AG04450 (cell line): ENCODE measurements at places on chromosomes 2 and 18.
A peak's percentile ranks its signal among the peaks of the same experiment; 100 is the strongest.

GRCh38 chr2:79511320-79511951, 1.4 kb upstream of the CTNNA2 start:
- DNase-seq: no peak

DNA sequence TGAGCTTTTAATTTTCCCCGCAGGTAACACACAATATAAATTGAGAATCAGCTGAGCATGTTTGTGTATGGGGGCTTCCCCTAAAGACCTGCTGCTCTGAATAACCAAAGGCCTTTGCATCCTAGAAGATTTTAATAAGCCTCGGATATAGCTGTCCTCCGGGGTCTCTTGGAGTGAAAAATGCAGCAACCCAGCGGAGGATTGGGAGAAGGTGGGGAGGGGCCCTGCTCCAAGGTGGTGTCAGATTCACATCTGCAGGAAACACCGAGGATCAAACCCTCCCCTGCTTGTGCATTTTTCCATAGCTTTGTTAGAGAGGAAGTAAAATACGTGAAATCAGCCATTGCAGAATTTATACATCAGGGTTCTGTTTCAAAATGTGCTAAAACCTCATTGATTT, 63.0 kb upstream of the OTOF start:
- DNase-seq: no peak

GRCh38 chr18:22493940-22494339, 76.2 kb upstream of the CTAGE1 start:
- DNase-seq: no peak

DNA sequence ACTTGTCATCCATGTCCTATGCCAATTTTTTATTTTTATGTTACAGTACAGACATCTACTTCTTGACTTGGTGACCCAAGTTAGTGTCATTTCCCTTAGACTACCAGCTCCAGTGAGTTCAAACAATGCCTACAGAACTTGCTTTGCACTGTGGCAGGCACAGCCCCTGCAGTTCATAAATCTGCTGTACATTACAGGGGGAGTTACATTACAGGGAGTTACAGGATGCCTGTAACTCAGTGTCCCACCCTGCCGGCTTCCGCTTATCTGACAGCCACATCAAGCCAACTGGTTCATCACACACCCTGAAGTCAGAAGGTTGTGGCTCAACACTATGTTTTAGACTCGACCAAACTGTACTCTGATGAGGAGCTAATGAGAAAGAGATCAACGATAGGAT, 7.8 kb upstream of the NPAS2 start:
- no peak for DNase-seq

DNA sequence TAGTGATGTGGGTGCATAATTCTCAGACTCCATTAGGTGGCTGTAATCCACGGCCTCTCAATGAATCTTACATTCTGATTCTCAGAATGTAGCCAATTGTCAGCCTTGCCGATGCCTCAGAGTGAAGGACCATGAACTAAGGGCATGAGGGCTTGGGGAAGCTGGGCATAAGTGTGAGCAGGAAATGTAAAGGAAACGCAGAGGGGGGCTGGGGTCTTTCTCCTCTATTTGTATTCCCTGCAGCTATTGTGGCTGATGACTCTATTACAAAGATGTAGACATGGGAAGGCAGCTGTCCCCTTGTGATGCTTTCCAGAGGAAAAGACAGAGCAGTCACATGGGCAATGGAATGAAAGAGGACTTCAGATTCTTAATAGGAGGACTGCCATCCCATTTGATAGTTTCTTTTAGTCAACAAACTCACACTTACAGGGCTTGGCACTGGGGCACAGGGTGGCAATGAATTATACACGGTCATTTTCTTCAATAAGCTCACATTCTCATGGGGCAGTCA, 353.2 kb upstream of the PKDCC start:
- no peak for DNase-seq

GRCh38 chr2:109255654-109256053, 126.6 kb downstream of the SH3RF3 start:
- no peak for DNase-seq

GRCh38 chr2:27296481-27296880, 11.8 kb downstream of the UCN start:
- DNase-seq: no peak

GRCh38 chr2:35562488-35562887, 793.1 kb upstream of the CRIM1 start:
- no peak for DNase-seq

- DNase-seq: no peak
Observed at GRCh38 chr2:204202253-204202652, 265.7 kb downstream of the ICOS start.

GRCh38 chr2:212228743-212229171, 309.8 kb downstream of the ERBB4 start:
- no peak for DNase-seq

- no peak for DNase-seq
Observed at GRCh38 chr2:157228946-157229345, 28.6 kb upstream of the GALNT5 start.

DNA sequence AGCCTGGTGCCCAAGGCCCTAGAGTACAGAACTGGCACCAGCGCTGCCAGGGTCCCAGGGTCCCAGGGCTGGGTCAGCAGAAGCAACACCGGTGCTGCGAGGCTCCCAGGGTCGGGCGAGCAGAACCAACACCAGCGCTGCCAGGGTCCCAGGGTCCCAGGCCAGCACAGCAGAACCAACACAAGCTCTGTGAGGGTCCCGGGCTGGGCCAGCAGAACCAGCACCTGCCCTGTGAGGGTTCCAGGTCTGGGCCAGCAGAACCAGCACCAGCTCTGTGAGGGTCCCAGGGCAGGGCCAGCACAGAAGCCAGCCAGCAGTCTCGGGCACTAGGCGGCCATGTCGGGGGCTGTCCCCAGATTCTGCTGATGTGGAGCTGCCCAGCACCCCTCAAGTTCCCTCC, 93.1 kb downstream of the GALR1 start:
- no peak for DNase-seq

- no peak for DNase-seq
Observed at GRCh38 chr18:74803117-74803516, 205.4 kb downstream of the ZNF407 start.

- no peak for DNase-seq
Observed at GRCh38 chr2:8572712-8573233, 109.1 kb upstream of the ID2 start.

- DNase-seq: peak; percentile 8
Observed at GRCh38 chr2:104849618-104850141, 4.2 kb upstream of the POU3F3 start.

DNA sequence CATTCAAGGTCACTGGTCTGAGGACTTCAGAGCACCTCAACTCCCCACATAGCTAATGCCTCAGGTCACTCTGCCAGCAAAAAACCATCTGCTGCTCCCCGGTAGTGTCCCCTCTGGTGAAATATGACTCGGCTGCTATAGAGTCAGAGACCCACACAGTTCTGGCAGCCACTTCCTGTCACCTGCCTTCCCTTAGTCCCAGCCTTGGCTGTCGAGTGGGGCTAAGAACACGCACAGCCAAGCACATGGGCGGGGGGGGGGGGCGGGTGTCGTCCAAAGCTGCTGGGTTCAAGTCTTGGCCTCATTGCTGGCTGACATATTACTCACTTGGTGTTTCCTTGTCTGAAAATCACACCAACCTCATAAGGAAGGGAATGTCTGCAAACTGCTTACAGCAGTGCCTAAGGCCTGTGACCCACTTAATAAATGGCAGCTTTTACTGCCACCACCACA, 37.5 kb downstream of the POLR1A start:
- DNase-seq: no peak

DNA sequence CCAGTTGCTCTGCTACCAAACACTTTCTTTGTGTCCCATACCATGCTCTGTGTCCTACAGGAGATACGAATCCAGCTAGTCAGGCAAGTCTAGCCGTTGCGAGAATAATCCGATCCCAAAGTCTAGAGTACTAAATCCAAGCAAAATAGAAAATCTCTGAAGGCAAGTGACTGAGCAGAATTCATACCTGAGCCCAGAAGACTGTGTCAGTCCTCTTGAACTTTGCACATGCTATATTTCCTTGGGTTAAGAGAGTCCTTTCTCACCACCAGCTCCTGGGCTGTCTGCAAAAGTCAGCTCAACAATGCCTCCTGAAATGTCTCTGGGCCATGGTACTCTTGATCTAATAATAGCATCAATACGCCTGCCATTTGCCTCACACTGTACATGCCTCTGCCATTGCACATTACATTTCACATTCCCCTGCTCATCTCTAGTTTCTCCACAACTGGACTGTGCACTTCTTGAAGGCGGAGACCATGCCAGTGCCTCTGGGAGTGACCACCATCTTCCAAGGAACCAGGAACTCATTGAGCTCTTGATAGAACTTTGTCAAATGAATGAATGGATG, 265.8 kb upstream of the ID2 start:
- no peak for DNase-seq

- DNase-seq: no peak
Observed at GRCh38 chr2:109527846-109528705, 85.7 kb downstream of the SEPTIN10 start.

- DNase-seq: no peak
Observed at GRCh38 chr2:160005908-160006307, 56.5 kb downstream of the PLA2R1 start.

DNA sequence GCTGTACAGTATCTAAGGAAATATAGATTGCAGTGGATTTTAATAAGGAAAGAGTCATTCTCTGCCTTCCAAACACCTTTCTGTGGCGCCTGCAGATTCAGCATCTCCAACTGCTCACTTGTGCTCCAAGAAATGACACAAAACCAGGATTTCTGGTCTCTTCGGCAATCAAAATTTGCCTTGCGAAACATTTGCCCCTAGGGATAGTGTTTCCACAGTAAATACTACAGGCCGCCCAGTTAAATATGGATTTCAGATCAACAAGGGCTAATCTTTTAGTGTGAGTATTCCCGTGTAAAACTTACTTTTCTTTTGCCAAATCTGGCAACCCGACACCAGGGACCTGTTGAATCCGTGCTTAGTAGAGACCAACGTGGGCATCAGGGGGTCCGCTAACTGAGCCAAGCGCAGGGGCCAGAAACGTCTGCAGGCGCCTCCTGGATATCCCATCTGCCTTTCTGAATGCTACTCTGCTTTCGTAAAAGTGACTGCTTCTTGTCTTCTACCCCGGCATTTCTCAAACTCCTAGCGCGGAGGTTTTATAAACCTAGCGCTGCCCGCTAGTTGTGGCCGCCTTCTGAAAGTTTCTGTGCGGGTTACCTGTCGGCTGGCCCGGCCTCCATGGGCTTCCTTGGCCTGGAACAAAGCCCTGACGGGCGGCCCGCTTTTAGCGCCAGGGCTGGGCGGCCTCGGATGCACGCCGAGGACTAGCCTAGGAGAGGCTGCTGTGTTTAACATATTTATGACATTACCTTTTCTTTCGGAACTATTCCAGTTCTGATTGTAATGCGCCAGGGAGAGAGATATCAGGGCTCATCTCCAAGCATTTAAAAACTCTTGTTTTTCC, 2.5 kb downstream of the CYP1B1 start:
- no peak for DNase-seq

GRCh38 chr2:150639383-150639782, 151.9 kb upstream of the RND3 start:
- no peak for DNase-seq

- no peak for DNase-seq
Observed at GRCh38 chr2:231918501-231919330, 7.5 kb downstream of the NPPC start.

DNA sequence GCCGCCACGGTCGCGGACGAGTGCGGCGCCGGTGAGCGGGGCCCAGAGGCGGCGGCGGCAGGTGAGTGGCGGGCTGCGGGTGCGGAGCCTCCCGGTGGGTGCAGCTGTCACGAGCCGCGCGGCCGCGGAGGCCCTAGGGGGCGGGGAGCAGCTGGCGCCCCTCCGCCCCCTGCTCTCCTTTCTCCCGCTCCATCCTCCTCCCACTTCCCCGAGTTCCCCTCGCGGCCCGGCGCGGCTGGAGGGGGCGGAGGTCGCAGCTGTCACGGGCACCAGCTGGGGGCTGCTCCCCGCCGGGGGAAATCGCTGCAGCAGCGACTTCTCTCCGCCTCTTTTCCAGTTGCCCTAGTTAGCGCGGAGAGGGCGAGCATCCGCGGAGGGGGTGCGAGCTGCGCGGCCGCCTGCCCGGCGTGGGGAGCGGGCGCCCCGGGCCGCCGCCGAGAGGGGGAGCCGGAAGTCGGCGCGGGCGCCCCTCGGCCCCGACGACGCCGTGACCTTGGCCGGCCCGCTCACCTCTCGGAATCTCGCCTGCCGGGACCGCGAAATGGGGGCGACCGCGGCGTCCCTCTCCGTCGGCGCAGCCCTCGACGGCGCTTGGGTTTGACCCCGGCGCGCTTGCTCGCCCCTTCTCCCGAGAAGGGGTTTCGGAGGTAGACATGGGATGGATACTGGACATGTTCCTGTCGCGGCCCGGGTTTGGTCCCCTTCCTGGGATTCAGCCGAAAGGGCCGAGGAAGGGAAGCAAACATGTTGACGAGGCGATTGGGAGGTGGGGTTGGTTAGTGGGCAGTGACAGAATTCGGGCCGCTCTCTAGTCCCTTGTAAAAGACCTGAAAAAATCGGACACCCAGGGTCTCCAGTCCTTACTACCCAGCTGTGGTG, 727 bp downstream of the NCOA1 start:
- no peak for DNase-seq

- peak; percentile 71 for DNase-seq
Observed at GRCh38 chr2:189096769-189097447, 82.7 kb downstream of the COL5A2 start.

- DNase-seq: no peak
Observed at GRCh38 chr2:29106980-29107388, 8.2 kb upstream of the CLIP4 start.

GRCh38 chr2:18545384-18545783, 15.1 kb downstream of the RDH14 start:
- DNase-seq: no peak

DNA sequence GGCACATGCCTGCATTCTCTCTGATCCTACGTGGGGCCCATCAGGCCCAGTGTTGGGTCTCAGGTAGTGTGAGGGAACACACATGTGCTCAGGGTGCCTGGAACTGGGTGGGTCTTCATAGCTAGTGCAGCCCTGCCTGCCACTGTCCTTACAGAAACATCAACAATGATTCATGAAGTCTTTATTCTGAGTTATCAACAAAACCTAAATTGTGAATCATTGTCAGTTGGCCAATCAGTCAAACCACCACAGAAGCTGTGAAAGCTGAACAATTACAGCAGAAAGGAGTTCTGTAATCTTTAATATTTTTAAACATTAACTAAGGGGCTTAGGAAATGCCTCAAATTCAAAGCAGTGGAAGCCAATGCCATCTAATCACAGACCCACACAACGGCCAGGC, 82.8 kb upstream of the ZNF521 start:
- DNase-seq: no peak

DNA sequence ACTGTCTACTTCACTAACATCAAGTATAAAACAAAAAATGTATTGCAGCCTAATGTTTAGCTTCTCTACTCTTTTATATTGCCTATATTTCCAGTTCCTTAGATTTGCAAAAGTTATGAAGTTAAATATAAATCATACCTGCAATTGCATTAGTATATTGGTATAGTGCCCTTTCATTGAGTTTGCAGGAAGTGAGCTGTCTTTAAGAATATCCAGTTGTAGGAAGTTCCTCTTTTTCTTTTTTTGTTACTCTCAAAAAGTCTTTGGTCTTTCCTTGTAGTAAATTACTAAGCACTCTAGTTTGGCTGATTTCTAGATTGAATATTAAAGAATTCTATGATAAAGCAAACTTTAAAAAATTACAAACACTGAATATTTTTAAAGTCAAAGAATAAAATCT, 71.3 kb upstream of the FN1 start:
- DNase-seq: no peak
